ENCODE measurements at places on chromosomes 16 and 17. TPM values are rescaled to one million over a fixed set of nuclear protein-coding genes. Genes with fewer than 3 reads are reported as not detected.

SLFN12 gene
- total RNA-seq = 7.7 TPM

GRCh38 chr17:50507871-50508572 lies at the start of gene MYCBPAP:
MYCBPAP (plus strand) TSS chr17:50508439; CDS start chr17:50508675, 236 bp downstream.
- DNase-seq = no peak

DNA sequence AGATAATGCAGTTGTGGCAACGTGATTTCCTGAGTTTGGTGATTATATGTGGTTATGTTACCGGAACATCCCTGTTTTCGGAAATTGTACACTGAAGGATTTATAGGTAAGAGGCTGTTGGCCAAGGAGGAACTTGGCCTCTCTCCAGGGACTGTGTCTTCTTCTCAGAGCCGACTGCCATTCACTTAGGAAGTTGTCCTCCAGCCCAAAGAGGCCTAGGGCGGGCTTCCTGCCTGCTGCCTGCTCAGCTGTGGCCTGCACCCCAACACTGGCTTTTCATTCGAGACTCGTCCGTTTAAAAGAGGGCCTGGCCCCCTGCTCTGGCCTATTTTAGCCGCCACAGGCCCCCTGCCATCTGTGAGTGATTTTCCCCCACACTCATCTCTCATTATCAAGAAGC lies 64.3 kb downstream of the ZDHHC7 start:
- no peak for DNase-seq

- no peak for DNase-seq
Measured at GRCh38 chr16:85990861-85991301, 91.9 kb downstream of the IRF8 start.

- no peak for DNase-seq
Measured at GRCh38 chr16:27453494-27453825, 51.5 kb downstream of the IL21R start.

ENPP7 gene
- total RNA-seq = not detected

DNA sequence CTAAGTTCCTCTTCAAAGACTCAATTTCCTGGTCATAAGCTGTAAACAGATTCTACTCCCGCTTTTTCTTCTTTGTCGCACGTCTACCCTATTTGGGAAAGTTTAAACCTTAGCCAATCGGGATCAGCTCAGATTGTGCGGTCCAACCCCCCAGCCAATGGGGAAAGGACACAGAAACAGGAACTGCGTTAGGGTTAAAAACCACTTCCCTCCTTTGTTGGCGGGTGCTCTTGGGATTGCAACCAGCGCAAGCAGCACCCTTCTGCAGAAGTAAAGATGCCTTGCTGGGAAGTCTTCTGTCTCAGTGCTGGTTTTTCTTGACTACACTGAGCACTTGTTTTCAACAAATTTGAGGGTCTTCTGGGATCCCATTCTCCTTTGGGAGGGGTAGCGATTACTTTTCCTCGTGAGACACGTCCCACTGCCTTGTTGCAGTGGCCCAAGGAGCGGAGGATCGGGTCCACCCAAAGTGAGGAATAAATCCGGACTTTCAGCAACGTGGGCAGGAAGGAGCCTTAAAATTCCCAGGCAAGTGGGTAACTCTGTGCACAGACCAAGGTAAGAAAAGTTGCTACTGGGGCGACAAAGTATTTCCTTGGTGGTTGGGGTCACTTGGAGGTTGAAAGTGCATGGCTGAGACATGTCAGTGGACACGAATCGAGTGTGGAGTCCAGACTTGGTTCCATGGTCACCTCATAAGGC lies 1.0 kb upstream of the YPEL3 start:
- DNase-seq = no peak

Measured in HT1080 (cell line).